Epithelial cell of proximal tubule (primary cell): ENCODE measurements at places on chromosomes 4 and X. TPM values are rescaled to one million over a fixed set of nuclear protein-coding genes. Genes with fewer than 3 reads are reported as not detected.

GRCh38 chr4:141350122-141350905 is 129.6 kb downstream of the ZNF330 start:
- peak; percentile 93 for DNase-seq

GRCh38 chr4:1644891-1645657 is 39.0 kb downstream of the FAM53A start:
- no peak for DNase-seq

GRCh38 chrX:9988762-9989161 is 21.6 kb downstream of the CLDN34 start:
- no peak for DNase-seq

DNA sequence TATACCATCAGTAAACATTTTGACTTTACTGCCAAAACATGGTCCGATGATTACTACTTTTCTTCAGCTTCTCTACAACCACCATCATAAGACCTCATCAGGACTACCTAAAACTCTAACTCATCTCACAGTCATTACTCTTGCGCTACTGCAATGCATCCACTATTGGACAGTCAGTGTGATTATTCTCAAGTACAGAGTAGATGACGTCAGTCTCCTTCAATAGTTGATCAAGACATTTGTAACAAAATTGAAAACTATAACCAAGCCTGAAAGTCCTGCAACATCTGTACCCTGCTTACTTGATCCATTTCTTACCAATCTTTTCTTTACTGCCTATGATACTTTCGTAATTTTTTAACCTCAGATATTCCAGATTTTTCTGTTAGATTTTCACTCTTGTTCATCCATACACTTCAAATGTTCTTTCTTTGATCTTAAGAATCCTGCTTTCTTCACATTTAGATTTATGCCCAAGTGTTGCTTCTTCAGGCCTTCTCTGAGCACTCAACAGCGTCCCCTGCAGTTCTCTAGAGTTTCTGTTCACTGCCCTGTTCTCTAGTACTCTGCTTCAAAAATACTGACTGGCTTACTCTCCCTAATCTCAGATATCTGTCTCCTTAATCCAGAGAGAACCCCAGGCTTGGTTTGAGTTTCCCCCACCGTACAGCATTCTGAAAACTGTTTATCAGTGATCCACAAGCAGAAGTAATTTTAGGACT is 1517.6 kb downstream of the STIM2 start:
- DNase-seq: no peak

GRCh38 chr4:5774416-5775036 is 63.5 kb downstream of the EVC start:
- no peak for DNase-seq

UCP1 gene
- total RNA-seq: 0.43 TPM in 1 of 2 replicates, not detected in the other

DNA sequence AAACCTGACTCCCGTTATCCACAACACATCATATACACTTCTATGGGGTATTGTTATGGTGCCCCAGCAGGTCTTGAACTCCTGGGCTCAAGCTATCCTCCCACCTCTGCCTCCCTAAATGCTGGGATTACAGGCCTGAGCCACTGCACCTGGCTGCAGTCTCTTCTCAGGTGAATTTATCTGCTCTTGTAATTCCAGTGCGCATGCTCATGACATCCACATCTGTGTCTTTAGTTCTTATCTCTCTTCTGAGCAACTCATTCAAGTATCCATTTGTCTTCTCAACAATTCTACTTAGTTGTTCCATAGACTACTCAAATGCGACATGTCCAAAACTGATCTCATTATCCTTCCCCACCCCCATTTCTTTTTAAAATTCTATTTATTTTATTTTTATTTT is 20.5 kb upstream of the MID2 start:
- DNase-seq: no peak

ITGB1BP2 gene
- total RNA-seq: 0.29 and 0.52 TPM in 2 replicates

PROM1 gene
- 41.9 and 69.6 TPM in 2 replicates for total RNA-seq

PLS3 gene
- 121 and 133 TPM in 2 replicates for total RNA-seq

FRAS1 gene
- total RNA-seq: 7.0 and 9.1 TPM in 2 replicates

GRCh38 chrX:49183701-49184281 is 2.4 kb downstream of the PRICKLE3 start:
- DNase-seq: no peak

GRCh38 chrX:40263014-40263560 is 165.3 kb upstream of the BCOR start:
- DNase-seq: no peak

NLGN3 gene
- total RNA-seq: not detected in 2 replicates

CFAP299 gene
- total RNA-seq: not detected in 2 replicates

DNA sequence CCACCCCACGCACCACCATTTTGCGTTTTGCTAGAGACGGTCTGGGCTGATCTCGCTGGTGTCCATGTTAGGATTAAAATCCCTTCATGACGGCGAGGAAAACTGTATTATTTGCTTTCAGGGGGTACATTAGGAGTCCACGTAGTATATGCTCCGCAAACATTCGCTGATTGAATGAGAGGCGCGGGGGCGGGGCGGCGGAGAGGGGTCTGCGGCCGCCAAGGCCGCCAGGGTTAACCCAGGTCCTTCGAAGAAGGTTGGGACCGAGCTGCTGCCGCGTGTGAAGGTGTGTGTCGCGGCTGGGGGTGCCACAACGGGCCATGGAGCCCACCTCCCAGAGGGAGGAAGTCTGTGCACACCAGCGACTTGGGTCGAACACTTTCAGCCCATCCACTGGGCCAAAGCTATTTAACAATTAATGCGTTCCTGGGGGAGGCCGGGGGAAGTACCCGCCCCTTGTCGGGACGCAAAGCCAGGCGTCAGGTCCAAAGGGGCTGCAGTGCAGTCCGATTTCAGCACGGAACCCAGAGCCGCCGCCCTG is 6.4 kb upstream of the PITX2 start:
- DNase-seq: no peak

CORIN gene
- 0.12 TPM in 1 of 2 replicates, not detected in the other for total RNA-seq

GAB3 gene
- total RNA-seq: 0.14 TPM in 1 of 2 replicates, not detected in the other

DNA sequence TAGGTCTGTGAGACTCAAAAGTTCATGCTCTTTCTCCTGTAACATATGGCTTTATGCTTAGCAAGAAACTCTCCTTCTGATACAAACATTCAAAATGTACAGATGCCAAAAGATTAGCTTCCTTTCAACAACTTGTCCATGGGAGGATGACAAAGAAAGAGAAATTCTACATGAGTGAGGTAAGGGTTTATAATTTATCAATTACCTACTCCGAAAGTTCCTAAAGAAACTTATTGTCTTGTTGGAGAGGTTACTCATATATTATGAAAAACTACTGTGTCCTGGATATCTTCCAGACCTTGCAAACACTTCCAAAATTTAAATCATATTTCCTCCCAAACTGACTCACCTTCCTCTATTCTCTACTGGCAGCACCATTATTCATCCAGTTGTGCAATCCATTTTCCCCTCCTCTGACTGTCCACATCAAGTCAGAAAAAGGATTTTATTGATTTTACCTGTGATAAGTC is 65.1 kb downstream of the ENPEP start:
- DNase-seq: peak; percentile 56

DNA sequence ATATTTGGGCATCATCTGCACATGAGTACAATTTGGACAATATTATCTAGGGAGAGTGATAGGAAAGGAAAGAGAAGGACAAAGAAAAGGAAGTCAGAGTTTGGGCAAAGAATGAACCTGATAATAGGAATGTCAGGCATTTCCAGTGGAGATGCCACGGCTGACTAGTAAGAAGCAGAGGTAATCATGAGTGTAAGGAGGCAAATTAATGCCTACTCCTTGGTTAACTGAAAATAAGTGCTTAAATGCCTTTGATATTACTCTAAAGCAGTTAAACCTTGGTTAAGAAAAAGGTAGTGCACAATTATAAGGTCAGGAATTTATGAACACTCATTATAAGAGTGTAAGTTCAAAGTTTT is 99.2 kb upstream of the DDIT4L start:
- DNase-seq: peak; percentile 59

DNA sequence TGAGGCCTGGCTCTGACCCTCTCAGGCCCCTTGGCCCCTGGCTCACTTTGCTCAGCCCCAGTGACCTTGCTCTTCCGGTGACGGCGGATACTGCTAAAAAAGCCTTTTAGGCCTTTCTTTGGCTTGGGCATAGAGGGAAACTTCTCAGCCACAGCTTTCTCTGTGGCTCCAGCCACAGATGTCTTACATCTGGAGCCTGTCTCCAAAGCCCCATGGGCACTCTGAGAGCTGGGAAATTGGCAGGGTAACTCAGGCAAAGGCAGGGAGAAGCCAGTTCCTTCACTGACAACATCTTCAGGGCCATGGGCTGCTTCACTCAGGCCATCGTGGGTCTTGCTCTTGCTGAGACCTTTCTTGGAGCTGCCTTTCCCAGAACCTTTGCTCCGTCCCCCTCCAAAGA is 12.8 kb downstream of the AMER1 start:
- no peak for DNase-seq

DNA sequence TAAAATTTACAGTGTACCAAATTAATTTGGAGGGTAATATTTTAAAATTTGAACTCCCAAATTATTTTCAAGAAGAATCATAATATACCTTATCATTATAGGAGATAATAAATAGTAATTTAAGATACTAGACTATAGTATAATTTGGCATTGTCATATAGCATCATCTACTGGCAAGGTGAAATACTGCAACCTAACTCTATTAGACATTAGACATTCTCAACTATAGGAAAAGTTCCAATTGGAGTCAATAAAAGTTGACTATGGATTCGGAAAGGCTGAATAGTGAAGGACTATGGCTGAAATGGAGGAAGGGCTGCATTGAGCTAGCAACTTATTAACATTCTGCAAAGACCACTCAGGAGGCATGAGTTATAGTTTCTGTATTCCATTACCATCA is 113.0 kb downstream of the PRDM5 start:
- no peak for DNase-seq

- no peak for DNase-seq
Observed at GRCh38 chr4:92733231-92733630, 429.5 kb downstream of the GRID2 start.

GRCh38 chr4:169791527-169792156 is 33.9 kb upstream of the HPF1 start:
- DNase-seq: no peak

DNA sequence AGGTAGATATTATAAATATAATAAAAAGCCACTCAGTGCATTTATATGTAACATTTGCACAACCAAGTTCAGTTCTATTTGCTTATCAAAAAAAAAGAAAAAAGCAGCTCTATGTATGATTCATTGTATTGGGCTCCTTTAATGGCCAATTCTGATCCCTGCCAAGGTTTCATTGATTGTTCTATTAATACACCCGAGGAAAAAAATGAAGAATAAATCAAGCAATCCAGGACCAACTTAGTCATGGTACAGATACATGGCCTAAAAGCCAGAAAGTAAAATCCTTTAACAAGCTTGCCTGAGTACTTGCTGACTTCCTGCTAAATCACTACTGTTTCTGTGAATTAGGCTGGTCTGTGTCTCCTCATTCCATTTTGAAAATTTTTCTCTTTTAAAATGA is 77.6 kb upstream of the PCDH7 start:
- DNase-seq: no peak

NRK gene
- total RNA-seq: 19.3 and 26.9 TPM in 2 replicates

DNA sequence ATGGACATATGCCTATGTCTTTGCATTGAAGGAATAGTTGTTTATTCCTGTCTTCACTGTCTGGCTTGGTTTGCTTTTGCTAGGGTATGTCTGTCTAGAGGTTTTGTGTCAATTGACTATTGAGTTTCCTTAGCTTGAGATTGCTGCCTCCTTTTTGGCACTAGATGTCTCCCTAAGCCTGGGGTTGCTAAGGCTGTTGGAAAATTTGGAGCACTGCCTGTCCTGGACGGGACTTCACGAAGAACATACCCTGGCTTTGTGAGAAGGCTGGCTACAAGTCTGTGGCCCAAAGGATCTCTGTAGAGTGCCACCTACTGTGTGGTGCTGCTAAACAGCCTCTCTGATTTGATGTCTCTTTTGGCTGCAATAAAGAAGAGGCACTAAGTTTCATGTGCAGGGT is 183.8 kb upstream of the NUDT10 start:
- no peak for DNase-seq

- DNase-seq: no peak
Observed at GRCh38 chr4:107432451-107432850, 287.6 kb downstream of the PAPSS1 start.

DNA sequence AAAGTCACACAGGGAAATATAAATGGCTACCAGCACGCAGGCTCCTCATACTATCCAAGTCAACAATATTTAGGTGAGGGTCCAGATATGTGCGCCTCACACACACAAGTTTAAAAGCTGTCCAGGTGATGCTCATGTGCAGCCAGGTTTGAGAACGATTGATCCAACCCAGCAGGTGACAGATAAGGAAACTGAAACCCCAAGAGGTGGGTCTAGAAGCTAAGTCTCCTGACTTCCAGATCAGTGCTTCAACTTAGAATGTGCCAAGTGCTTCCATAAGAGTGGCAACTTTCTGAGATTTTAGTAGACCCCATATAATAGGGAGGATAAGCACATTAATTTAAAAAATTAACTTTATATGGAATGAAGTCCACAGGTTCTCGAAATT is 54.4 kb upstream of the NAP1L5 start:
- DNase-seq: no peak

DNA sequence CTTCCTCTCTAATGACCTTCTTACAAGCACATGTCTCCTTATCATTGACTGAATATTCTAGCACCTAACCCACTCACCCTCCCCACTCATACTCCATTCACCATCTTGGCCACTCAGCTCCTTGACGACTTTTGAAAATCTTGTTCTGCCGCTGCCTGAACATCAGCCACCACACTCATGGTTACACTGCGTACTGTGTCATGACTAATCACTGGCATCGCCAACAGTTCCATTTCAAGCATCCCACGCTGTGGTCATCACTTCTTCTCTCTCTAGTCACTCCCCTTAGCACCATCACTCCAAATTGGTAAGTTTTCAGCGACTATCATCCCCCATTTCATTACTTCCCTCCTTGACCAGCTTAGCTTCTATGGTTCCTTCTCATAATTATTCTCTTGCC is 352.8 kb downstream of the MAPK10 start:
- no peak for DNase-seq

DNA sequence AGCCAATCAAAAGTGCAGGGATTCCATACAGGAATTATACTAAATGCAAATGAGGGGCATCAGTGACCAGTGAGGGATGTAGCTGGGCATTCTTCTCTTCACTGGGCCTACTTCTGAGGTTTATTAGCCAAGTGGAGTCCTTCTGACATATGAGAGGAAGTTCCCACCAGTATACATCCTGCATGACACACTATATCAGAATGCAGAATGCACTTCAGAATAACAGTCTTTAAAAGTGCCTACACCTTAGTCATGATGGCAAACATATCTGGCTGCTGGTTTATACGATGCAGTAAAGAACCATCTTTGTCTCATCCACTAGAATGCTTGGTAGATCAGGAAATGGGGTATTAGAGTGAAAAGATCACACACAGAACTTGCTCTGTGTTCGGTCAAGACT is 180.3 kb upstream of the PPARGC1A start:
- DNase-seq: no peak

- no peak for DNase-seq
Observed at GRCh38 chrX:134244043-134244442, 7.1 kb downstream of the CCDC160 start.

- no peak for DNase-seq
Observed at GRCh38 chr4:129823105-129823504, 727.2 kb downstream of the C4orf33 start.

DNA sequence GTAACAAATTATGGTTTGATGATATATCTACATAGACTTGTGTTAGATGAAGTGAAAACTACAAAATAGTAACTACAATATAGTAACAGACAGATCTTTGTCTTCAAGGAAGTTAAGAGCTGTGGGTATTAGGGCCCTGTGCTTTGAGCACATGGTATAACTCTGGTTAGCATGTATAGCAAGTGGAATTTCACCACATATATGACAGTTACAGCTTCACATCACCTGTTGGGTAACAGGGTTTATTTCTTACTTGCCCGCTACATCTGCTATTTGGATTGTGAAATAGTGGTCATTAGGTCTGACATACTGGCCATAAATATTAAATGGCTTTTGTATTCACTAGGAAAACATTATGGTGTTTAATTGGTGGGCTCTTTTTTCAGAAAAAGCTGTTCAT is 20.2 kb downstream of the OFD1 start:
- DNase-seq: no peak

FABP2 gene
- total RNA-seq: not detected in 2 replicates
